Activated naive CD4-positive, alpha-beta T cell treated with Interleukin-2 at 50 U/mL for 16 hours (primary cell): ENCODE measurements at places on chromosomes 7 and 10.
A peak's percentile ranks its signal among the peaks of the same experiment; 100 is the strongest.

GRCh38 chr7:43943417-43944187, 17.4 kb downstream of the UBE2D4 start:
- DNase-seq: no peak

DNA sequence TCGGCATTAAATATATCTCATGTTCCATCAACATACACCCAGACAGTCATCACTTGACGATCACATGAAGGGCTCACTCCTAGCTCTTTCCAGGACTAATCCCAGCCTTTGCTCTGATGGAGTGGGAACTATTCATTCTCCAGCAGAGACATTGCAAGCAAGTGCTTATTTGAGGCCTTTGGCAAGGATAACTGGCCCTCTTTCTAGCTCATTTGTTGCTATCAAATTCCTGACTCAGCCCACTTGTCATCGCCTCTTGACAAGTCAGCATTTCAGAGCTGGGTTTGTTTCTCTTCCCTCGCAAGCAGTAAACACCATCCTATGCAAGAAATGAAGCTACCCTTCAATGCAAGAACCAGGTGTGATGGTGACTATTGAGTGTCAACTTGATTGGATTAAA, 1165.7 kb upstream of the AUTS2 start:
- DNase-seq: no peak

DNA sequence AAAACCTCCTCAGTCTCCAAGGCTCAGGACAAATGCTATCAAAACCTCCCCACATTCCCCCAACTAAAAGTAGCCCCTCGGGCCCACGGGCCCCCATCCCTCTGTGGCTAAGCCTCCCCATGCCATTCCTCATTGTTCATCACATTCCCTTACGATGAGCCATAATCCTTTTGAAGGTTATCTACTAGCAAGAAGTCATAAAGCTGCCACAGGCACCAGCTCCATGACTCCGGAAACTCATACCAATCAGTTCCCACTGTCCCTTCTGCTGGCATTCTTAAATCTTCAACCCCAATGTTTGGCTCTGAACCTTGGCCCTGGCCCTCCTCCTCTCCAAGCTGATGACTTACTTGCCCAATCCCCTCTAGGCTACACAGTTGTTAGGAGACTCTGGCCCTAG, 19.4 kb upstream of the TM9SF3 start:
- no peak for DNase-seq

DNA sequence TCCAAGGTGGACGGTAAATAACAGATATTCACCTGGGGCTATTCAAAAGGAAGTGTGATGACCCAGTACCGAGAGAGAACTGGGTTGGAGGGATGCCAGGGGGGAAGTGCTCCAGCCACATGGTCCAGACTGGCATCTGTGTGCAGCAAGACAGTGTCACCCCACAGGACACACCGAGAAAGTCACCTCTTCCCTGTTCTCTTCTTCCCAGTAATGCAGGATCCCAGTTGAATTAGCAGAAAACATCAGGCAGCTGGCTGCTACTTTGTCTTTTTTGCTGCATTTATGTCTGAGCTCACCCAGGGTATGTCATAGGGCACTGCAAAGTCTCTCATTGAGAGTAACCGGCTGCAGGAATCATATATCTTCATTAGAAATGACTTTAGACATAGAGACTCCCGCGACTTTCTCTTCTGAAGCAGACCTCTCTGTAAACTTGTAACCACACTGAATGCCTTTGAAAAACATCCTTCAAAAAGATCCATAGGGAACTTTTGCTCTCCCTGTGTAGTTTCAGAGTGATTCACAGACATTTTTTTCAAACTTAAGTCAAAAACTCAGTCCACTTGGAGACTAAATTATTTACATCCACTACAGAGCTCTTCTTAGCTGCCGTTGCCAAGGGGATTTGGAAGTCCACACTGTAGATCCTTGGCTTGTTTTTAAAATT, 609.0 kb upstream of the DPP6 start:
- no peak for DNase-seq

GRCh38 chr7:122803323-122803722, 82.9 kb downstream of the CADPS2 start:
- DNase-seq: no peak

- no peak for DNase-seq
Observed at GRCh38 chr7:25109276-25109675, 15.8 kb downstream of the CYCS start.

DNA sequence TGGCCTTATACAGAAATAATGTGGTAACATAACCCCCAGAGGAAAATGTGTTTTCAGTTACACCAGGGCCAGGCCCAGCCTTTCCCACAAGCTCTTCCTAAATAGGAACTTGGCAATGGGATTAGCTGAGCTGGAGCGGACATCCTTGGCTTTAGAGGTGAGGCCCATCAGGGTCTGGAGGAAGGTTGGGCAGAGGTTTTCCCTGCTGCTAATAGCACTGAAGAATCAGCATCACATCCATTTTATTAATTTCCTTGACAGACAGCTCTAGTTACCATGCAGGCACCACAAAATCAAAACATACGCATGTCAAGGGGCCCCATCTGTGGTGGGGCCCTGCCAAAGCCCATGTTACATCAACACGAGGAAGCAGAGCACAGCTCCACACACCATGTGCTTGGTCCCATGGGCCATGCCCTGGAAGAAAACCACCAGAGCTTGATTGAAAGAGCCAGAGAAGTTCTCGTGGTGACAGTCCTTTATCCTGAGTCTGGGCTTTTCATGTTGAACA, 566.6 kb downstream of the KCNMA1 start:
- no peak for DNase-seq

DNA sequence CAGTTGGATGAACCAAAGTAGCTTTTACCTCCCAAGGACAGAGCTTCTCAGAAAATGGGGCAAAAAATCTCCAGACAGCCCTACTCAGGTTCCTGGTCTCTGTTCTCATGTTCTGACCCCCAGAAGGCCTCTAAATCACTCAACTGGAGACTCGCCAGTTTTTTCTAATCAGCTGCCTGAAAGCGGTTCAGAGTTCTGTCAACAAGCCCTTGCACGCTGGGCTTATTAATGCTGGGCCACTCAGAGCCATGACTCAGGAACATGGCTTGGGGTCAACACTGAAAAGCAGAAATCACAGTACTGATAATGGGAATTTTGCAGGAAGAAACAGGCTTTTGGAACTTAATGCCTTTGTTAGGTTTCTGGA, 15.3 kb downstream of the ECHDC3 start:
- no peak for DNase-seq

DNA sequence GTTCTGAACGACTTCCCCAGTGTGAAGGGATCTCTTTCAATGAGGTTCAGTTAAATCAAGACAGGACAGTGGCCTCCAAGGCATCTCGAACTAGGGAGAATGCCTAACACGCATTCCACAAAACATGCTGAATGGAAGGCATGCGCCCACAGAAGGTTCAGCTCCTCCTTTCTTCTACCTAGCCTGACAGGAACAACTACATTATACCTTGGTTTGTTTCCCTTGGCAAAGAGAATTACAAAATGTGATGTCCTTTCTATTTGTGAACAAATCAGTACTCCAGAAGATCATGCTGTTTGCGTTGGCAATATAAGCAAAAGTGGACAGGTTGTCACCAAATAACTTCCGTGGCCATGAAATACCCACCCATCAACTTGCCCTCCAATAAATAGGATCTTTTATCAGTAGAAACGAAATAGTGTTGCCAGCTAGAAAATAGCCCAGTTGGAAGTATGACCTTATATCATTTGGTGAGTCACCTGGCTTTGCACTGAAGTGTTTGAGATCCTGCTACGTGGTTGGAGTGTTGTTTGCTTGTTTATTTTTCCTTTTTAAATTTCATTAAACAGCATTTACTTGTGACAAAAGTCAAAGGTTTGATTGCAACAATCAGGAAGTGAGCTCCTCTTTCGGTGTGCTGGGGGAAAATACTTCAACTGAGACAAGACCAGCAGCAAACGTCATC, 117.0 kb upstream of the FAM204A start:
- DNase-seq: no peak

GRCh38 chr7:129405527-129405926, 28.7 kb upstream of the STRIP2 start:
- DNase-seq: no peak

DNA sequence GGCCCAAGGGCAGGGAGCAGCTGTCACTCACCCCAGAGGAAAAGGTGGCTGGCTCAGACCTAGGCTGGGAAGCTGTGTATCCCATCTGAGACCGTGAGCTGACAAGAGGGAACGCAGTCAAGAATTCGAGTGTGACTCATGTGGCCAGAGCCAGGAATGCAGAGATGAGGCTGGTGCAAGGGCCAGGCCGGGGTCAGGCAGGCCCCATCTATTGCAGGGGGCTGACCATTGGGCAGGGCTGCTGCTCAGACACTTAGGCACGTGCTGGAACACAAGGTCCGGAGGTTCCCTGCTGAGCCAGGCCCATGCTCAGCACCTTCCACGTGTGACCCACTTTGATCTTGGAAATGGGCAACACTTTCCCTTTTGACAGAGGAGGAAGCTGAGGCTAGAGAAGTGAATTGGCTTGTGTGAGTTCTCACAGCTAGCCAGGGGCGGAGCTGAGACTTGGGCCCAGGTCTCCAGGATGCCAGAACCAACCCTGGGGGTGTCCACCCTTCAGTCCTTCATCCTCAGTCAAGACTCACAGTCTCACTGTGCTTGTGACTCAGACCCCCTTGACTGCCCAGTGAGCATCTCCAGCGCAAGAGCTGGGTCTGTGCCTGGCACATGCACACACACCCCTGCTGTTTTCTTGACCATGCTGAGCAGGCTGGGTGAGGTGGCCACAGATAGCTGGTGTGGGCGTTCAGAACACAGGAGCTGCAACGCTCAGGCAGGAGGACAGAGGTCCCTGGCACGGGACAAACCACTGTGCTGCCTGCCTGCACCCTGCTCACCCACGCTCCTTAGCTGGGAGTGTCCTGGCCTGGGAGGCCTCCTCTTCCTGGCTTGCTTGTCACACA, 47.6 kb upstream of the PPIF start:
- no peak for DNase-seq

GRCh38 chr10:127370601-127371000, 174.2 kb upstream of the INSYN2A start:
- no peak for DNase-seq

GRCh38 chr10:19290770-19291169, 242.2 kb downstream of the MALRD1 start:
- DNase-seq: no peak

- DNase-seq: no peak
Observed at GRCh38 chr10:94645285-94645684, 38.2 kb upstream of the CYP2C18 start.

- DNase-seq: no peak
Observed at GRCh38 chr7:39602351-39602750, 21.0 kb upstream of the RALA start.

- no peak for DNase-seq
Observed at GRCh38 chr7:70052691-70053090, 454.4 kb downstream of the AUTS2 start.

GRCh38 chr10:62373995-62374861, at the start of gene ZNF365:
TSS of gene ZNF365 (plus strand) at chr10:62374369. CDS start at chr10:62376194, 1,825 bp downstream.
- DNase-seq: peak; percentile 65

- no peak for DNase-seq
Observed at GRCh38 chr7:20351901-20352300, 21.2 kb downstream of the ITGB8 start.

- DNase-seq: no peak
Observed at GRCh38 chr7:127290116-127290655, 37.4 kb upstream of the GRM8 start.

- no peak for DNase-seq
Observed at GRCh38 chr10:127577376-127578258, 28.5 kb downstream of the NPS start.

DNA sequence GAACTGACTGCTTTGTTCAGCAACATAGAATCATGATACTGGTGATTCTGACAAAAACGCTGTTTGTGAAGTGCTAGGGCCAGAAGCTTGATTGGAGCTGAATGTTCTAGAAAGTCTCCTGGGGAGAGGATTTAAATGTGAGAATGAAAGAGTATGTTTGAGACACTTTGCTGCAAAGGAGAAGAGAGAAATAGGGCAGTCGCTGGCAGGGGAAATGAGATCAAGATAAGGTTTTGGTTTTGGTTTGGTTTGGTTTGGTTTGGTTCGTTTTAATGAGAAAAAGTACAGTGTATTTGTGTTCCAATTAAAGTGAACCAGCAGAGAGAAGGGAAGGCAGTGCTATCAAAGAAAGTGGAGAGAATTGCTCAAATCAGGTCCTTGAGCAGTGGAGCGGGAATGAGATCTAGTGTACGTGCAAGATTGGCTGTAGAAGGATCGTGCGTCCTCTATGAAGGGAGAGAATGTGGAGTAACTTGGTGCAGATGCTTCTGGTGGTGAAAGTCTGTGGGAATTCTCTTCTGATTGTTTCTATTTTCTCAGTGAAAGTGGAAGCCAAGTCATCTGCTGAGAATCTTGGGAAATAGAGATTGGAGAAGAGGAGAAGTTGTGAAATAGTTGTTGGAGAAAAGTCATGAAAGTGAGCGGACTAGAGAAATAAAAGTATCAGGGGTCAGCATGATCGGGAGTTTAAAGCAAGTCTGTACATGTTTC, 270.5 kb downstream of the CCDC3 start:
- no peak for DNase-seq

DNA sequence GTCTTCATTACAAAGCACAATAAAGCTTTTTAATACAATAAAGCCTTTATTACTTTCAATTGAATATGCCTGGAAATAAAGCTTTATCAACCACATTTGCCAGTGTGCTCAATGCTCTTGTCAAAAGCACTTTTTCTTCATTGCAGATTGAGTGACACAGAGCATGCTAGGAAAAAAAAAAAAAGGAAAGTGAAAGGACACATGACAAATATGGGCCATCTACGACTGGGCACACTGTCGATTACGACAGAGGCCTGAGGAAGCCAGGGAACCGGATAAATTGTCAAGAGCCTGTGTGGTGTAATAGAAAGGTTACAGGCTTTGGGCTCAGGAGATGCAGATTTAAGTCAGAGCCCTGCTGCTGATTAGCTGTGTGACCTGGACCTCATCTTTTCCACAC, 84.8 kb upstream of the LRGUK start:
- no peak for DNase-seq

DNA sequence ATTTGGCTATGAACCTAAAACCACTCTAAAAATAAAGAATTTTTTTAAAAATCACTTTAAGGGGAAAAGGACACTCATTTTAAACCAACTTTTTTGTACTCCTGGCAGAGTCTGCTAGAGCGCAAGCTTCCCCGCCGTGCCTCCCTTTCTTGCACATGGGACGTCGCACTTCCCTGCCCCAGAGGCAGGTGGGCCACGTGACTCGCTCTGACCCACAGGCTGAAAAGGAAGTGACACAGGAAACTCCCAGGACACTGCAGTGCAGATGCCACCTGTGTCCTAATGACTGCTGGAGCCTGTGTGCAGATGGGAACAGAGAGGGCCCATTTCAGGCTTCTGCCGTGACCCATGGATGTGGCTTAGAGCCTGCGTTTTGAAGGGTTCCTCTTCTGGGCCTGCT, 142.1 kb upstream of the LANCL2 start:
- no peak for DNase-seq

DNA sequence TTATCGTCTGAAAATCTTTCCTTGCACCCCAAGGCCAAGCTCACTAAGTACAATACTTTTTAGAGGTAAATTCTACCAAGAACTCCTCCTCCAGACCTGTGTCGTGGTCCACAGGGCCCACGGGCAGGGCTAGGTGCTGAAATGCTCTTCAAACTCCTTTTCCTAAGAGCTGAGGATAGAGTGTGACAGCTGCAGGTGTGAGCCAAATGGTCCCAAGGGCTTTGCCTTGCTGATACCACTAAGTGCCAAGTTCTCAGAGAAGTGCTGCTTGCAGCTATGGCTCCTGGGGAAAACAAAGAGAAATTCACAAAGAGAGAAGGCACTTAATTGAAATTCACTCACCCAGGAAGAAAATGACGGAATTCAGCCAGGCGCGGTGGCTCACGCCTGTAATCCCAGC, 868.9 kb upstream of the AUTS2 start:
- no peak for DNase-seq
